ENCODE measurements at places on chromosomes 6 and 20.

- no peak for DNase-seq
Measured at GRCh38 chr6:157228426-157229131, 94.7 kb downstream of the TMEM242 start.

DNA sequence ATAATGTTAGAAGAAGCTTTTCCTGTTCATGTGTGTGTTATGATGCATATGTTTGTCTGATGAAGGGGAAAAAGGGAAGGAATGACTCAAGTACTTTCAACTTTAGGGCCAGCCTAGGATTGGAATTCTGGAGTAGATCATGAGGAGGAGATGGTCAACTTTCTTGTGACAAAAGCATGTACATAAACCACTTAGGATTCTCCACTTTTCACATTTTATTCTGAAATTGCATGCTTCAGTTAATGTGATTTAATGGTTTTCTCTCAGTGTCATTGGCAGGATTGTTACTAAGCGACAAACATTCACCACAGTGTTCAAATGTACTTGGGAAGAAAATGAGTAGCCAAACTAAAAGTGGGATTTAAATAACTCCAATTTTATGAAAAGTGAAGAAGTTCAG lies 80.1 kb downstream of the UTRN start:
- no peak for DNase-seq

DNA sequence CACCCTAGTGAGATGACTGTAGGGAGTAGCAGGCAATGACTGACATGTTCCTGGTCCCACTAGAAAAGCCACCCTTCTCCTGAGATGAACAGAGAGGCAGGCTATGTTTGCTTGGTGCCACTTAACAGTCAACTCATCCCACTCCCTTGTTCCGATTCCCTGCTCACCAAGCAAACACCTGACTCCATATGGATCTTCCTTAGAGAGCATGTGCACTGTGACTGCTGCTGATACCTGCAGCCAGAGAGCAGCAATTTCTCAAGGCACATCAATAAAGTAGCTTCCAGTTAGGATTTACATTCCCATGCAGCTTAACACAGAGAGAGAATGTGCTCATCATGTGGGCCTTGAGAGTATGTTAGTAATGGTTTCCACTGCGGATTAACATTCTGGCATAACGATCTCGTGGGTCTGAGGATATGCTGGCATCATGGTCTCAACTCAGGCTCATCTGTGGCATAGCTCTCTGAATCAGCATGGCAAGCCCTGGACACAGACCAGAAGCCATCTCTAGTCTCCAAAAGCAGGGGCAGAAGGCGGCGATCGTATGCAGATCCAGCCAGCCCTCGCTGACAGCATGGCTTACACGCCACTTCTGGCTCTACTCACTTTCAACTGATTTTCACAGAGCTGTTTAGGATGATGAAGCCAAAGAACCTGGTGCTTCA lies 43.9 kb downstream of the ATXN1 start:
- no peak for DNase-seq

- no peak for DNase-seq
Measured at GRCh38 chr6:104472021-104472901, 387.5 kb downstream of the HACE1 start.

- DNase-seq: no peak
Measured at GRCh38 chr6:14386668-14387067, 269.1 kb downstream of the CD83 start.

GRCh38 chr6:85464722-85465150 lies 14.9 kb downstream of the NT5E start:
- no peak for DNase-seq

GRCh38 chr6:108549241-108549640 lies 11.5 kb upstream of the FOXO3 start:
- no peak for DNase-seq

- DNase-seq: peak; percentile 7
Measured at GRCh38 chr6:168962886-168963285, 290.8 kb downstream of the THBS2 start.

GRCh38 chr20:32231847-32232246 lies 24.2 kb downstream of the POFUT1 start:
- no peak for DNase-seq

- no peak for DNase-seq
Measured at GRCh38 chr6:170025341-170025911, 265.5 kb downstream of the DLL1 start.

GRCh38 chr6:153340568-153340967 lies 209.5 kb upstream of the RGS17 start:
- no peak for DNase-seq

- no peak for DNase-seq
Measured at GRCh38 chr20:62744741-62745191, 36.1 kb downstream of the NTSR1 start.

DNA sequence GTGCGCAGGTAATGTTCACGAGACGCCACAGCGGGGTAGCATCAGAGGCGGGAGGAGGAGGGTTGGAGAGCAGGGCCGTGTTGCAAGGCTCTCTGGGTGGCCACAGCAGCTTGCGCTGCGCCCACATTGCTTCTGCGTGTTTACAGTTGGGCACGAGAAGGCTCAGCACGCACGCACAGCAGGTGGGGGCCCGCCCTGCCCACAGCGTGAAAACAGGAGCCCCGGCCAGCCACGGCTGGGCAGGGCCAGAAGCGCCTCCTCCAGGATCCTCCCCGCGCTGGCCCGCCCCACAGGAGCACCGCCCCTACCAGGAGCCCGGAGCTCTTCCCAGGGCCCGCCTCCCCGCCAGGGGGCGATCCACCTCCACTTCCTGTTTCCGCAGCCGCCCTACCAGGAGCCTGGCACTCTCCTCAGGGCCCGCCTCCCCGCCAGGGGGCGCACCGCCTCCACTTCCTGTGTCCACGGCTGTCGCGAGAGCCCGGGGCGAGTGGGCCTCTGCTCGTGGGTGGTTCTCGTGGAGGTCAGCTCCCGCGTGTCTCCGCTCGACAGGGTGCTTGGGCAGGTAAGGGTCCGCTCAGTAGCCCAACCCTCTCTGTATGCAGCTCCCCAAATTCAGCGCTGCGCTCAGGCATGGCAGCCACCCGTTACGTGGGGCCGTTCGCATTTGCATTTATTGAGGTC lies at the start of gene FAM50B:
Gene FAM50B (plus strand): TSS at position 449 of the 681 bp plus-strand sequence. CDS start 439 bp downstream, outside the sequence.
- DNase-seq: peak; percentile 90

GRCh38 chr6:3753228-3753835 lies 1.8 kb upstream of the PXDC1 start:
- no peak for DNase-seq

GRCh38 chr6:3517350-3517749 lies 60.5 kb upstream of the SLC22A23 start:
- no peak for DNase-seq

DNA sequence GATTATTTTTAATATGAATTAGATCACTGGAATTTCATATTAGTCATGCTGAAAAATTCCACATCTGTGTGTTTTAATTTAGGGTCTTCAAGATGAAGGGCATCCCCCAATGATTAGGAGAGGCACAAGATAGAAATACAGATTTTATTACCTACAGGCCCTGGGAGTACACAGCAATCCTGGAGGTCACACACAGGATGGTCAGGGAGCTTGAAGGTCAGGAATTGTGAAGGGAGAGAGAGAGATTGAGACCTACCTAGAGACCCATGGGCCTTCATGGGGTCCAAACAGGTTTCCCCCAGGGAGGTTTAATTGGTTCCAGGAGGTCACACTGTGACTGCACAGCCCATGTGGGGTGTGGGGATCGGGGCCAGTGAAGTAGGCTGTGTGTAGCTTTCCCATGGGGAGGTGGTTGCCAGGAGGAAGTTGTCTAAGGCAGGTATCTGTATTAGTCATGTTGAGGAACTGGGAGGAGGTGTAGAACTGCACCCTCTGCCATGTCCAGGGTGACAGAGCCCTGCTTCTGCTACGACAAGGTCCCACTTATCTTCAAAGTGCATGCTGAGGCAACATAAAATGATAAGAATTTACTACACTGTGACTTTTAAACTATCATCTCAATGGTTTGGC lies 18.3 kb downstream of the SNX9 start:
- DNase-seq: no peak

DNA sequence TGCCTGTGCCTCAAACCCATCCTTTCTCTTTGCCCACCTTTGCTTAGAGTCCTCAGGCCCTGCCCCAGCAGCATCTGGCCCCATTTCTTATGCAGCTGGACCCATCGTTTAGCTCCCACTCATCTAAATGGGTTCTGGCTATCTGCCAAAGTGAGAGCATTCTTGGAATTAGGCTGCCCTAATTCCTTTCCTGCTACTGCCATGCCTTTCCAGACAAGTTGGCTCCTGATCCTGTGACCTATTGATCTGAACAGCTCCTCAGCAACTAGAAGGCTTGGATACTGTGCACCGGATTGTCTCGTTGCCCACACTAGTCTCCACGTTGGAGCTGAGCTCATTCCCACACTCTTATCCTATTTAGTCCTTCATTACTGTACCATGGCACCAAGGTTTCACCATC lies 22.9 kb downstream of the DZANK1 start:
- DNase-seq: no peak

DNA sequence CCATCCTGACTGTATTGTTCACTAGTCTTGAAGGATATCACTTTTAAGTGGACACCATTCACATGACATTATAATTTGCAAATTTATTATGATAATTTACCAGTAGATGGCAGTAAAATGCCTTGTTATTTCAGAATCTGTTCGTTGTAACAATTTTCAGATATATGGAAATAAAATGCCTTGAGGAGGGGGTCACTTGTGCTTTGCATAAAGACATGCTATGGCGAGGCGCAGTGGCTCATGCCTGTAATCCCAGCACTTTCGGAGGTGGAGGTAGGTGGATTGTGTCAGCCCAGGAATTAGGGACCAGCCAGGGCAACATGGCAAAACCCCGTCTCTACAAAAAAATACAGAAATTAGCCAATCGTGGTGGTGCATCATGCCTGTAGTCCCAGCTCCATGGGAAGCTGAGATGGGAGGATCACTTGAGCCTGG lies 9.0 kb upstream of the NCOA6 start:
- no peak for DNase-seq

DNA sequence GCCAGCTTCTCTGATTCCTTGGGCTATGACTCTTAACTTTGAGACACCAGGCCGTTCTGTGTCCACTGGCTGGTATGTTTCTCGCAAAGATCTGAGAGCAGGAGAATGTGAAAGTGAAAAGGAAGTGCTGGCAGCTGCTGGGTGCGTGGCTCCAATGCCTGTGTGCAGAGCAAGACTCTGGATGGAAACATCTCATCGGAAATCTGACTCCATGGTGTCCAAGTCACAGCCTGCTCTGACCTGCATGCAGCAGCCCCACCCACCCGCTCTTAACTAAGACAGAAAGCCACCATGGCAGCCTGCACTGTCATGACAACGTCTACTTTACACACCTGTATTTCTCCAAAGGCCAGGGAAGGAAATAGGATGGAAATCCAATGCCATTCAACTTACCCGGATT lies 66.3 kb upstream of the MPC1 start:
- no peak for DNase-seq

GRCh38 chr6:106648651-106649308 lies 19.4 kb downstream of the QRSL1 start:
- no peak for DNase-seq

DNA sequence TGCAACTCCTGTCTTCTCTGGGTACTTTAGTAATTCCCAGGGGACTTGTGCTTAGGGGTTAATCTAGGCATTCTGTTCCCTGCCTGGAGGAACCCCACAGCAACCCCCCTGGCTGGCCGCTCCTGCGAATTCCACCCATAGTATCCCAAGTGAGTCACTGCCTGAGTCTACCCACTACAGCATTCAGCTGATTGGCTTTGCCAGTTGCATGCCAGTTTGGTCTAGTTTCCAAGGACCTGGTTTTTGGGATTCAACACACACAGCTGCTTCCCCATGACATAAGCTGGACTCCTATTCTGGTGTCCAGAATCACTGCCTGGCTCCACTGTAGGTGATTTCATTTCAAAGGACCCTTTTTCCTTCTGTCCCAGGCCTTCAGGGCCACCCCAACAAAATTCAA lies 40.3 kb downstream of the PLCG1 start:
- no peak for DNase-seq

- no peak for DNase-seq
Measured at GRCh38 chr6:27966816-27967426, 9.9 kb downstream of the OR2B6 start.

DNA sequence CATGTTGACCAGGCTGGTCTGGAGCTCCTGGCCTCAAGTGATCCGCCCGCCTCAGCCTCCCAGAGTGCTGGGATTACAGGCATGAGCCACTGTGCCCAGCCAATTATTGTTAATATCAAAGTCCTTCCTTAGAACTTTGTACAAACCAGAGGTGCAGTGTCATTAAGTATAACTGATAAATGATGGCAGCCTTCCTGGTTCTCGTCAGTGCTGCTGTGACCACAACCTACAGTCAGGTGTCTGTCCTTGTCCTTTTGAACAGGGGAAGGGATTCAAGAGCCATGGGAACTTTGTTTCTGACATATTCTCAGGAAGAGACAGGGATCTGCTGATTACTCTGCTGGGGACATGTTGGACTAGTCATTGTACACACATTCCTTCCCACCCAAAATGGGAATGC lies 103.2 kb upstream of the TIAM2 start:
- no peak for DNase-seq
